NCI-H345 (cell line): ENCODE measurements at places on chromosomes 4 and X.

DNA sequence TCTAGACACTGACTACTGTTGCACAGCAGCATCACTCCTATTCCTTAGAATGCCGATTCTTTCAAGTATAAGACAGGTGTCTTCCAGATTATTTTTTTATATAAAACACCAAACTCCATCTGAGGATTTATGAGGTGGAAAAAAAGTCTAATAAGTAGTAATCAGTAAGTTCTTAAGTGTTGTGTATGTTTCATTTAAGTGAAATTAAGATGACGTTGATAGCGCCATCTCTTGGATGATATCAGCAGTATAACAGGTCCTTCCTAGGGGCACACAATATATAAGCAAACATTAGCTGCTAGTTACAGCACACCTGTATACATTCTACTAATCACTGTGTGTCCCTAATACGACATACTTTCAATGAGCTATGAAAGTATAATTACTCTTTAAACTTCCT is 99.6 kb upstream of the STS start:
- DNase-seq: no peak

DNA sequence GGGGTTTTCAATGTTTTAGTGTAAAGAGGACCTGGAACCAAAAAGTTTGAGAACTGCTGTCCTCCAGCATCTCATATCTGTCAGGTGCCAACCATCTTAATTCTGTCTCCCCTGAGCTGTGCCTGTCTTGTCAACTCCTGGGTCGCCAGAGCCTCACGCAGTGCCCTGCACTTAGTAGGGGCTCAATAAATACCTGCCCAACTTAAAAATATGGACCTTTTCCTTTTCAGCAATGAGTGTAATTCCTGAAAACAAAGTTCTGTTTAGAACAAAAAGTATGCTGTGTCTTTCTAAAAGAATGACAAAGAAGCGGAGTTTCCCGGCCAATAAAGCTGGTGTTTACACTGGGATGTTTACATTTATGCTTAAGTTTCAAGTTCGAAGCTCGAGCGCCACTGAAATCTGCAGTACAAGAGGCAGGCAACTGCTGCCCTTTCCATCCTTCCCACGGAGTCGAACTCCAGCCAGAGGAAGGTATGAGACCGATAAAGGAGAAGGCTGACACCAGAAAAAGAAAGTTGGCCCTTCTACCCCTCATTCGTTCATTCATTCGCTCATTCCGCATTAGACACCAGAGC is 1.1 kb upstream of the HTATSF1 start:
- DNase-seq: no peak

DNA sequence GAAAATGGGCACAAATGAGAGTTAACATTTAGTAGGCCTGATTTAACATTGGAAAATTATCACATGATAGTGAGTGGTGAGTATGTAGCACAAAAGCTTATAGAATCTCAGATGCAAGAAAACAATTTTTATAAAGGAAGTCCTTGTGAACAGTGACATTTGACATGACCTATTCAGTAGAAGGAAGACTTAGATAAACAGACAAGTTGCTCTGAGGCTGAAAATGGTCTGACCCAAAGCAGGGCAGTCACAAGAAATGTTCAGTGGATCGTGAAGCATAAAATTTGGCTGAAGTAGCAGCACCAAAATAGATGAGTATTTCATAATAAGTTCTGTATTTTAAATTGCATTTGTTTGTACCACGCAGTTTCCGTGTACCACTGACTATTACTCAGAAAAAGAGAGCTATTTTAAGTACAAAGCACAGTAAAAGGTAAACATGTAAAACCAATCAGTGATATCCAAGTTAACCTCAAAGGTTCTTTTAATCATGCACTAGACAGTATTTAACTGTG is 605.7 kb upstream of the PABPC4L start:
- no peak for DNase-seq

DNA sequence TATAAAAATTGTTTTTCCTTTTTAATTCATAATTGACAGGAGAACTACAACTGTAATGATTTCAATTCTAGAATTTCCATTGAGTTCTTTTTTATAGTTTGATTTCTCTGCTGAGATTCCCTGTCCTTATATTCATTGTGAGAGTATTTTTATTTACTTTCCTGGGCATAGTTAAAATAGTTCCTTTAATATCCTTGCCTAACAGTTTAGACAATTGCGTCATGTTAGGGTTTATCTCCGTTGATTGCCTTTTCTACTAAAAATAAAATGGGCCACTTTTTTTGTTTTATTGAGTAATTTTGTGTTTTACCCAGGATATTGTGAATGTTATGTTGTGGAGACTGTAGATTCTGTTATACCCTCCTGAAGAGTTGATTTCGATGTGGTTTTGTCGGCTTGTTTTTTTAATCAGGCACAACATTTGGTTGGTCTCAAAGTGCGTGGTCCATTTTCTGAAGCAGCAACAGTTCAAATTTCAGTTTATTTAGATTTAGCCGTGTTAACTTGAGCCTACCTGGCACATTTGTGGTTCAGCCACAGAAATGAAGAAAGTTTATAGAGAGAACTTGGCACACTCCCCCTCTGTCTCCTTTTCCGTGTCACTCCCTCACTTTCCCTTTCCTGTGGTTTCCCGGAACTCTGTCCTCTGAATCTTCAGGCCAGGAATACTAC is 16.0 kb upstream of the PRRG1 start:
- DNase-seq: no peak

- DNase-seq: no peak
Measured at GRCh38 chr4:186058253-186058979, 10.5 kb upstream of the TLR3 start.

DNA sequence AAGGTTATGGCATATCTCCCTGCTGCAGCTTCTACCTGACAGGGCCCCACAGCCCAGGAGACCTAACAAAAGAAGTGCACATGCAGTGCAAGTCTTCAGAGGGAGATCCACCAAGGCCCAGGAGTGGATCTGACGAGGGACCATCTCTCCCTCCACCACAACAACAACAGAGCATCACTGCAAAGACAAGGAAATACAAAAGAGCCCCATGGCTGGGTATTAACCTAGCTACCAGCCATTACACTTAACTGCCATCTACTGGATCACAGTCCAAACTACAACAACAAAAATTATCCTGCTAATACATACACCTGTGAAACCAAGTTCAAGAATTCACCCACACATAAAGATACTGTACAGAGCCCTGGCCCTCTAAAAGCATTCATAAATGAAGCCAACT is 280.2 kb upstream of the SLC7A11 start:
- DNase-seq: no peak

GRCh38 chrX:12686331-12686730 is 104.9 kb upstream of the PRPS2 start:
- no peak for DNase-seq

DNA sequence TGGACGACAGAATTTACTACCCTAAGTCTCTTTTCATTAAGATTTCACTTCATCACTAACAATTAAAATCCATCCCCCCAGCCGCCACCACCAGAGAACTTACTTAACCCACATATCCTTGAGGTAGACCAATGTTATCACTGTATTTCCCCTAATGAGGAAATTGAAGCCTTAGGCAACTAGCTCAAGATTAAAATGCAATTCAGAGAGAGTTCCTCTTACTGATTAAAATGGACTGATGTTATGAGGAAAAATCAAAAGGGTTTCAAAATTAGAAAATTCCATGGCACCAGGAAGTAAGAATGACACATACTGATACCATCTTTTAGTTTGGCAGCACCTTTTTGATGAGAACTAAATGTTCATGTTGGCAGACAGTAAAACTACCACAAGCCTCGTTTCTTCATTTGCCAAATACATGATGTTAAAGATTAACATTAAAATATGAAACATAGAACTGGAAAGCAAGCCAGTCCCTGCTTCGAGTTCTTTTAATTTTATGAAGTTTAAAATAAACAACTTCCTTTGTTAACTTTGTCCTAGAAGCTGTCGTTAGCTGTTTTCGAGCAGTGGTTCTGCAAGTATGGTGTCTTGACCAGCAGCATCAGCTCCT is 69.3 kb upstream of the CCDC160 start:
- DNase-seq: no peak
